ENCODE measurements at places on chromosomes 3 and 15.

DNA sequence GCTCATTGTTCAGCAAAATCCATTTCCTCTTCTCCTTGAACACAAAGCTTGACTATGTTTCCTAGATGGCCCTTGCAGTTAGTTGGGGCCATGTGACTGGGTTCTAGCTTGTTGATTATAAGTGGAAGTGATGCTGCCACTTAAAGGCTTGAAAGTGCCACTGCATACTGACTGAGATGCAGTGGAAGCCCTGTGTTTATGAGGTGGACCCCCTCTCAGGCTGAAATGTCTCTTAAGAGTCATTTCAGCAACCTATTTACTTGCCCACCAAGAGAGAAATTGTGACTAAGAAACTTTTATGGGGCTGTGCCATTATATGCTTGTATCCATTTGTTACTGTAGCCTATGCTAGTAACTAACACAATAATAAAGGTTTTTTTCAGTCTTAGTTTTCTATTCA lies 8.4 kb upstream of the ANP32A start:
- no peak for DNase-seq

GRCh38 chr3:99128725-99129505 lies 227.4 kb upstream of the DCBLD2 start:
- DNase-seq = no peak

- DNase-seq = no peak
These were observed 151.8 kb upstream of the HES1 start for GRCh38 chr3:193983846-193984818.

GRCh38 chr3:15860014-15860934 lies 62.5 kb upstream of the ANKRD28 start:
- DNase-seq = no peak

Data from NCI-H2107 (cell line).